MCF 10A (cell line): ENCODE measurements at places on chromosomes 5 and 9.
A peak's percentile ranks its signal among the peaks of the same experiment; 100 is the strongest.

- peaks cover 91% of the 10 kb centered on the region for H3K36me3 ChIP-seq
- H3K4me1 ChIP-seq: no peaks in the 10 kb centered on the region
- no peak overlapping the region for H3K27ac ChIP-seq
- no peaks in the 10 kb centered on the region for H3K27me3 ChIP-seq
- no peak overlapping the region for H3K4me3 ChIP-seq
- peak; percentile 80 for DNase-seq
These were observed 8.8 kb downstream of the TENT2 start for GRCh38 chr5:79621056-79621455.

DNA sequence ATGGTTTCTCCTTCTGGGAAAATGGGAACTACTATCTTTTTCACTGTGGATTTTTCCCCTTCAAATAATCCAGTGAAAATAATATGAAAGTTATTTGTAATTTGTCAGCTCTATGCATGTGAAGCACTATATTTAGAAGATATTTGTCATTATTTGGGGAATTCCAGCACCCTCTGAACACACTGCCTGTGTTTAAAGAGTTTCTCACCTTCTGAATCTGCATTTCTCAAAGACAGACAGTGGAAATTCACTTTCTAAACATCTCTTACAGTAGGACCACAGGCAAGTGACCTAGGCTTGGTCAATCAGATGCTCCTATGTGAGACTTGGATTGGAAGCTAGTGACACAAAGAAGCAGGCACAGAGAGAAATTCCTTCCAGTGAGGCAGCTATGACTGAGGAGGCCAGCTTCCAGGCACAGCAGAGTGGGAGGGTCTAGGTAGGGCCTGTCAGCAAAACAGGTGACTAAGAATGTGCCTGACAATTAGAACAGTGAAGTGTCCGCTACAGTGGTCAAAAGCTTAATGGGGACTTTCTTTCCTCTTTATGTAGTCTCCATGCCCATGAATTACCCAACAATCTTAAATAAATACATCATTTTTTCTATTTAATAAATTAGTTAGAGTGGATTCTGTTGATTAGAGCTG is 167.2 kb downstream of the HMHB1 start:
- H3K4me3 ChIP-seq: no peak overlapping the region
- no peak for DNase-seq
- peak overlapping the region; percentile 61 for H3K27ac ChIP-seq
- peaks cover 20% of the 10 kb centered on the region for H3K4me1 ChIP-seq
- H3K36me3 ChIP-seq: no peaks in the 10 kb centered on the region

- H3K27ac ChIP-seq: no peak overlapping the region
- peak; percentile 92 for DNase-seq
- no peaks in the 10 kb centered on the region for H3K27me3 ChIP-seq
- peaks cover 20% of the 10 kb centered on the region for H3K4me1 ChIP-seq
- H3K4me3 ChIP-seq: no peak overlapping the region
These were observed 24.4 kb upstream of the VDAC1 start for GRCh38 chr5:134029156-134029555.

DNA sequence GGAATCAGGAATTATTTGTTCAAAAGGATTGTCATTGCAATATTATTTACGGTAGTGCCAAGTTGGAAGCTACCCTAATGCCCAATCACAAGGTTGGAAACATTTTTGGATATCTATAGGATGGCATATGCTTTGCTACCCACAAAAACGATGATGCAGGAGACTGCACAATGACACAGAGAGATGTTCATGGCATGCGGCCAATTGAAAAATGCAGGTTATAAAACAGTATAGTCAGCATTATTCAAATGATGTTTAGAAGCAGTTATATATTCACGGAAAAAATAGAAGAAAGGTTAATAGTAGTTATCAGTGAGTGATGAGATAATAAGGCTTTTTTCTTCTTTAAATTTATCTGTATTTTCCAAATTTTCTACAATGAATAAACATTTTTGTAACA is 5.9 kb upstream of the ACSL6 start:
- no peaks in the 10 kb centered on the region for H3K36me3 ChIP-seq
- H3K4me1 ChIP-seq: no peaks in the 10 kb centered on the region
- DNase-seq: no peak

- H3K36me3 ChIP-seq: peaks cover 55% of the 10 kb centered on the region
- H3K4me1 ChIP-seq: no peaks in the 10 kb centered on the region
- no peak for DNase-seq
- no peak overlapping the region for H3K4me3 ChIP-seq
These were observed 50.7 kb upstream of the UBAC1 start for GRCh38 chr9:136011703-136012496.

DNA sequence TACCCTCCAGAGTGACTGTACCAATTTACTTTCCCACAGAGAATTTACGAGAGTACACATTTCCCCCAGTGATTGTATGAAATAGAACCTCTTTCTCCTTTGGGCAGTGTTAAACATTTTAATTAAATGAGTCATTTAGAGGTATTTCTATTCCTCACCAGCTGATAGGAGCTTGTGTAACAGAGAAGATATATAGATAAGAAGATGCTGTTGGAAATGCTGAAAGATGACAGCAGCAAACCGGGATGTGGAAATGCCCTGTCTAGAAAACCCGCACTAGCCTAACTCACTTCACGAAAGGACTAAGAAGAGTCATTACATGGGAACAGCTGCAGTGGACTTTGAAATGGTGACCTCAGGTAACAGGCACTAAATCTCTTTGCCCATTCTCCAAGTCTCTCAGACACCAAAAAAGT is 68.3 kb downstream of the LPAR1 start:
- peak; percentile 32 for DNase-seq
- peaks cover 7% of the 10 kb centered on the region for H3K4me1 ChIP-seq
- no peaks in the 10 kb centered on the region for H3K27me3 ChIP-seq
- no peak overlapping the region for H3K4me3 ChIP-seq
- no peaks in the 10 kb centered on the region for H3K36me3 ChIP-seq

GRCh38 chr5:178826216-178826615 is 33.5 kb upstream of the ZNF354B start:
- H3K27ac ChIP-seq: no peak overlapping the region
- peak; percentile 57 for DNase-seq
- no peaks in the 10 kb centered on the region for H3K27me3 ChIP-seq
- H3K36me3 ChIP-seq: no peaks in the 10 kb centered on the region
- no peak overlapping the region for H3K4me3 ChIP-seq
- H3K4me1 ChIP-seq: peaks cover 22% of the 10 kb centered on the region

DNA sequence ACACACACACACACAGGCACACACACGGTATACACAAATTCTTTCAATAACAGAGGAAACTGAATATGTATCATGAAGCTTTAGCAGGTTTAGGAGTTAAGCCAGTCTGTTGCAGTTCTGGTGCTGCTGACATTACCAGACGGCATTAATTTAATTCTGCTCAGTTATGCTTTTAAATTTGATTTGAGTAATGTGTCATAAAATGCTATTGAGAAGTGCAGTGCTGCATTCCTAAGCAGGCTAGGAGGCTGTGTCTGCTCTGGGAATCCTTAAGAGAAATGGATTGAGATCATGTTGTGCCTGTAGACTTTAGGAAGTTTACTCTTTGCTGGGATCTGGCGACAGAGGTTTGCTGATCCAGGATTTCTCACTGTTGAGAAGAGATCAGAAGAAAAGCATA is 733.8 kb downstream of the BRINP1 start:
- no peak overlapping the region for H3K4me3 ChIP-seq
- no peaks in the 10 kb centered on the region for H3K4me1 ChIP-seq
- peaks cover 4% of the 10 kb centered on the region for H3K36me3 ChIP-seq
- DNase-seq: no peak

DNA sequence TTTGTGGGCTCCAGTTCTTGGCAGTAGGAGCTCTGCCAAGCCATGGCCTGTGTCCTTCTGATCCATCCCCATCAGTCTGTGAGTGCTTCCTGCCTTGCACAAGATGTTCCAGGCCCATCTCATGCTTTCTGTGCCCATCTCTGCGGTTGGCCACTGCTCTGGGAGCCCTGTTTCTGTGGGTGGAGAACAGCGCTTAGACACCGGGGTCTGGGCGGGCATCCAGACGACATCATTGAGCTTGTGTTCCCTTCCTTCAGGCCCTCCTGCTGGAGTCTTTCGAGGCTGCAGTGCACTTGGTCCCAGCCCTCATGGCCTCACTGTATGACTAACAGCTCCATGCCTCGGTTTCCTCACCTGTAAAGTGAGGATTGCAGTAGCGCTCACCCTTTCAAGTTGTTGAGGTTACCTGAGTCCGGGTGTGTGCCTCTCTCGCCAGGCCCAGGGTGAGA is 14.9 kb upstream of the CARD19 start:
- no peaks in the 10 kb centered on the region for H3K4me1 ChIP-seq
- no peaks in the 10 kb centered on the region for H3K36me3 ChIP-seq
- no peaks in the 10 kb centered on the region for H3K27me3 ChIP-seq
- no peak overlapping the region for H3K4me3 ChIP-seq
- H3K27ac ChIP-seq: no peak overlapping the region

GRCh38 chr5:113760486-113760885 is 247.0 kb downstream of the YTHDC2 start:
- no peak overlapping the region for H3K4me3 ChIP-seq
- no peak overlapping the region for H3K27ac ChIP-seq
- DNase-seq: no peak
- no peaks in the 10 kb centered on the region for H3K36me3 ChIP-seq
- H3K4me1 ChIP-seq: no peaks in the 10 kb centered on the region

GRCh38 chr5:76718381-76718832 is 2.5 kb downstream of the F2R start:
- peaks cover 16% of the 10 kb centered on the region for H3K4me1 ChIP-seq
- DNase-seq: no peak
- H3K27ac ChIP-seq: peak overlapping the region; percentile 51
- peaks cover 17% of the 10 kb centered on the region for H3K36me3 ChIP-seq
- no peaks in the 10 kb centered on the region for H3K27me3 ChIP-seq

GRCh38 chr5:120405286-120405864 is 58.7 kb upstream of the PRR16 start:
- DNase-seq: peak; percentile 86
- H3K4me3 ChIP-seq: no peak overlapping the region
- no peak overlapping the region for H3K27ac ChIP-seq
- H3K27me3 ChIP-seq: no peaks in the 10 kb centered on the region
- H3K4me1 ChIP-seq: peaks cover 26% of the 10 kb centered on the region

GRCh38 chr9:82191082-82191770 is 202.7 kb downstream of the SPATA31D1 start:
- H3K4me3 ChIP-seq: no peak overlapping the region
- no peak overlapping the region for H3K27ac ChIP-seq
- H3K36me3 ChIP-seq: no peaks in the 10 kb centered on the region
- no peaks in the 10 kb centered on the region for H3K27me3 ChIP-seq

DNA sequence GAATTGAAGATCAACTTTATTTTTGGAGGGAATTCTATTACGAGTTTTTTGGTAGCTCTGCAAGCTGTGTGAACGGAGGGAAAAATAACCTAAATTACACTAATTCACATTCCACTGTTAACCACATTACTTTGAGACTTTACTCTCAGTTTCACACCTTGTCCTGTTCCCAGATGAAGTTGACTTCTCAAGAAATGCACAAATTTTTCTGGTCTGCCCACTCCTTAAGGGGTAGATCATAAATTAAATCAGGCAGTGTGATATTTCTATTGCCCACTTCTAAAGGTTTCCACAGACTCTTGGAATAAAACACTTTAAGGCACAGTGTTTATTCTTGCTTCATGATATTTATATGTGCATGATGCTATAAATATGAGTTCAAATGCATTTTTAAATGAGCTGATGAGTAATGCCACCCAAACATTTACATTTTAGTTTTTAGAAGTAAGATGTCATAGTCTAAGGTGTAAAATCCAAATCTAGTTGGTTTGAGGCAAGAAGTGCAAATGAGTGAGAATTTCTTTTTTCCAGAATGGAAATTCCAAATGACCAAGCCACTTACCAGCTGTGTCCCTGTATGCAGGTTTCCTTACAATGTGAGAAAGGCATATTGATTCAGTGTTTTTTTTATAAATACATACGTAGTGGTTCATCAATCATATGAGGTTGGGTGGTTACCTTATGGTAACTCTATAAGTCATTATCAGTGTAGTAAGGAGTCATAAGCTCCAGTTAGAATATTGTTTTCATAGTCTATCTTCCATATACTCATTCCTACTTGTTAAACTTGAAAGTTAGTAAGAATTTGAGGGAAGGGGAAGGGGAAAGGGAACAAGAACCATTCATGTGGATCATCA is 437.7 kb upstream of the MEF2C start:
- H3K4me1 ChIP-seq: no peaks in the 10 kb centered on the region
- no peaks in the 10 kb centered on the region for H3K27me3 ChIP-seq
- H3K27ac ChIP-seq: no peak overlapping the region
- no peak overlapping the region for H3K4me3 ChIP-seq

DNA sequence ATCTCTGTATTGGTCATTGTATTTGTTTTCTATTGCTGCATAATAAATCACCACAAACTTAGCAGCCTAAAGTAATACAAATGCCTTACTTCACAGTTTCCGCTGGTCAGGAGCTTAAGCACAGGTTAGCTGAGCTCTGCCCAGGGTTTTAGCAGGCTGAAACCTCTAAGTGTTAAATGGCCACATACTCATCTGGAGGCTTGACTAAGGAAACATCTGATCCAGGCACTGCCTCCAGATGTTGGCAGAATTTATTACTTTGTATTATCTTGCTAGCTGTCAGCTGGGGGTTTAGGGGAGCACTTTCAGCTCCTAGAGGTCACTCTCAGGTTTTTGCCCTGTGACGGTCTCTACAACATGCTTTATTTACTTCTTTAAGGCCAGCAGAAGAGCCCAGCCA is 23.2 kb upstream of the RARS1 start:
- no peak overlapping the region for H3K4me3 ChIP-seq
- H3K36me3 ChIP-seq: peaks cover 63% of the 10 kb centered on the region
- no peaks in the 10 kb centered on the region for H3K4me1 ChIP-seq
- H3K27ac ChIP-seq: no peak overlapping the region

DNA sequence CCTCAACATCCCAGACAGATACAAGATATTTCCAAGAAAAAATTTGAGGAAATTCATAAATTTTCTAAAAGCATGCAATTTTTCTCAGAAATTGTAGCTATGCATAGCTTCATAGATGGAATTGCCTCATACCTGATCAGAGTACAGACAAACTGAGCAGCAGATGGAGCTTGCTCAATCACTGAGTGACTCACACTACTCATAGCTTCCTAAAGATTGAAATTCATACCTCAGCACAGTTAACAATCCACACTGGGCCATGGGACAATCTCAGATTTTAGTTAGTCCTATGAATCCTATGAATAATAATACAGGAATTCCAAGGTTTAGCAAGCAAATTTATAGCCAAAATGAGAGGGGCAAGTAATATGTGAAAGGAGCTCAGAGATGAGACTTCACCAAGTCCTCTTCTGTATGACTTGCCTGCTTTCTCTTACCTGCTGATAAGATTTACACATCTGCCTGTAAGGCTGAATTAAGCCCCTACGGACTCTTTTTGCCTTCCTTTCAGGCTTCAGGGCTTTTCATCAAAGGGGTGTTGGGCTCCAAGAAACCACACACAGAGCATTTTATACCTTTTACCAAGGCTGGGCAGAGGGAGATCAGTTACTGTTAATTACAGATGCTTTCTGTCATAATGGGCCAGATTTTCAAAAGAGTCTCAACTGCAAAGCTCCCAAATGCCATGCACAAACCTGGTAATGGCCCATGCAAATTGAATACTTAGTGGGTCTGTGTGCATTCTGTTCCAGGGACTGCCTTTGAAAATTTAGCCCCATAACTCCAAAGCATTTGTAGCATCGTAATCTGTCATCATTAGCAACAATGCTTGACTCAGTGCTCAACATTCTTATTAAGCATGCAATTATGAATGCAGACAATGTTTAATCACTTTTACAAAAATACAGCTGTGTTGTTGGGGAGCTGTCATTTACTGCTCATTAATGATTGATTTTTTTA is 439.3 kb downstream of the DTWD2 start:
- no peaks in the 10 kb centered on the region for H3K27me3 ChIP-seq
- H3K27ac ChIP-seq: peak overlapping the region; percentile 14
- peaks cover 16% of the 10 kb centered on the region for H3K4me1 ChIP-seq
- no peaks in the 10 kb centered on the region for H3K36me3 ChIP-seq
- peak; percentile 85 for DNase-seq
